HuH-7.5 (cell line): ENCODE measurements at places on chromosomes 16 and 17.

GRCh38 chr17:67693811-67694210, 23.9 kb upstream of the NOL11 start:
- DNase-seq = no peak

- no peak for DNase-seq
Observed at GRCh38 chr16:21101631-21102420, 48.8 kb downstream of the DNAH3 start.

DNA sequence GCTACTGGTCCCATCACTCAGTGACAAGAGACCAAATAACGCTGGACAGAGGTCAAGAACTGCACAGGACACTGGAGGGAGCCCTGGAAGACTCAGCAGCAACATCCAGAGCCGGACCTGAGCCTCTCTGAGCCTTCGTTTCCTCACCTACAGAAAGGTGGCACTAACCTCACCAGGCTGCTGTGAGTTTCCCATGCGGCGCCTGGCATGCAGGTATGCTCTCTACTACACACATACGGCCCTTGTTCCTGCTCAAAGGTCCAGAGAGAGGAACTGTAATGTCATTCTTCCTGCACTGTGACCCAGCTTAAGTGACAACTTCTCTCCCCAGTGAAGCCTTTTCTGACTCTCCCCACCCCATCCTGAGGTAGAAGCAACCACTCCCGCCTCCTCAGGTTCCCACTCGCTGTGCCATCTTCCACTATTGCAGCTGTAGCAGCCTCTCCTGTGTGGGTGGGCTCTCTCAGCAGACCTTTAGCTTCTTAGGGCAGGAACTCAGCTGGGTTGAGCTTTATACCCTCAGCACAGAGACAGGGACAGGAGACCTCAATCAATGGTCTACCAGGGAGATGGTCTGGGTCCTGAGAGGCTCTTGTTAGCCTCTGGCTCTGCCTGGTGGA, 43.9 kb upstream of the SREBF1 start:
- DNase-seq = no peak

DNA sequence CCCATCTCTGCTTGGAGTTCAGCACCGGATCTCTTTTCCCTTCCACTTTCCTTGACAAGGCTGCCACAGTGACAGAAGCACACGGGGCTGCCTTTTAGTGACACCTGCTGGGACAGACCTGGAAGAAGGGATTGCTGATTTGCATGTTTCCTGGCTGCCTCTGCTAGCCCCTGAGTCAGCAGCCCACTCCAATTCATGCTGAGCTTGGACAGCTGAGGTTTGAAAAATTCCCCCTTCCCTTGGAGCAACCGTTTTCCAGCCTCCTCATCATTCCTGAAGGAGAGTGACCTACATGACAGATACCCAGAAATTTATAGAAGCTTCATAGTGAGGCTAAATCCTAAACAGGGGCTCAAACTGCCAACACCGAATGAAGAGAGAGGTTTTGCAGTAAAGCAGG, 18.8 kb upstream of the RBL2 start:
- DNase-seq = no peak

DNA sequence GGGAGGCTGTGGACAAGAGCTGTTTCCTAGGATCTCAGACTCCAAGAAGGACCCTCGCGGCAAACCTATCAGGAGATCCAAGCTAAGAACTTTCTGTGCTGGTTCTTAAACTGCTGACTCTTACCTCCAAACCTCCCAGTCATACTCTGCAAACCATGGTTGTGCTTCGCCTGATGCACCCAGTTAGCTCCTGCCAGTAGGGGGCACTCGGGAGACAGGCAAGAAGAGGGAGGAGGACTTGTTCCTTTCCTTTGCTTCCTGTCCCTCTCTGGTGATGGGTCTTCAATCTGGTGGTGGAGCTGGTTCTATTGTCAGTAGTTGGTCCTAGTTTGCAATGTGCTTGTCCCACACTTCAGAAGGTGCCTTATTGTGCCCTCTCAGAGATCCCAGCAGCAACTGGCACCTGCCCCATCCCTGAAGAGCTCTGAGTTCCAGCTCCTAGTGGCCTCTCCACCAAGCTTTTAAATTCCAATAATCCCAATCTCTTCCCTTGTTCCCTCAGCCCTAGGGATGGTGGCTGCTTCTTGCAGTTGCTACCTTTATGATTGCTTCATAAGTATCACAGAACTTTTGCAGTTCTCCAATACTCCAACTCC, 113.5 kb upstream of the RPL38 start:
- peak; percentile 35 for DNase-seq

GRCh38 chr17:62782730-62783270, 25.3 kb downstream of the MARCHF10 start:
- no peak for DNase-seq

GRCh38 chr17:50686494-50687199, 21.1 kb downstream of the ANKRD40 start:
- DNase-seq = peak; percentile 68

GRCh38 chr17:77506371-77506991, 365.7 kb downstream of the SEC14L1 start:
- no peak for DNase-seq

DNA sequence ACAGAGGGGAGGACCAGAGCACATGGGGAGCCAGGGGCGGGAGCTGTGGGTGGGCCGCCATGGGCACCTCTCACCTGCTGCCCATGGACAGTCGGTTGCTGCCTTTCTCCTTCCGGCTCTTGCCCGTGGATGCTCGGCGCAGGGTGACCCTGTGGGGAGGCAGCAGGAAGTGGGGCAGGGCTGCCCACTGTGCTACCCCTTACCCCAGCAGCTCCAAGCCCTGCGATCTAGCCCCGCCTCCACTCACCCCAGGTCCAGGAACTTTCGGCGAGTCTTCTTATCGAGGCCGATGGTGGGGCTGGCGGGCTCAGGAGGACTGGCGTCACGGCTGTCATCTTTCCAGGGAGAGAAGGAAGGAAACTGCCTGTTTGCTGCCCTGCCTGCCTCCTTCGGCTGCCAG, 14.2 kb downstream of the SAMD14 start:
- no peak for DNase-seq

- DNase-seq = no peak
Observed at GRCh38 chr17:1542316-1542715, 20.3 kb downstream of the PITPNA start.

- no peak for DNase-seq
Observed at GRCh38 chr16:6633456-6633855, 699.2 kb upstream of the RBFOX1 start.
